ENCODE measurements at places on chromosomes 2 and 18. TPM values are rescaled to one million over a fixed set of nuclear protein-coding genes. Genes with fewer than 3 reads are reported as not detected.

The EFHD1 gene
- 1.8 TPM for total RNA-seq

DNA sequence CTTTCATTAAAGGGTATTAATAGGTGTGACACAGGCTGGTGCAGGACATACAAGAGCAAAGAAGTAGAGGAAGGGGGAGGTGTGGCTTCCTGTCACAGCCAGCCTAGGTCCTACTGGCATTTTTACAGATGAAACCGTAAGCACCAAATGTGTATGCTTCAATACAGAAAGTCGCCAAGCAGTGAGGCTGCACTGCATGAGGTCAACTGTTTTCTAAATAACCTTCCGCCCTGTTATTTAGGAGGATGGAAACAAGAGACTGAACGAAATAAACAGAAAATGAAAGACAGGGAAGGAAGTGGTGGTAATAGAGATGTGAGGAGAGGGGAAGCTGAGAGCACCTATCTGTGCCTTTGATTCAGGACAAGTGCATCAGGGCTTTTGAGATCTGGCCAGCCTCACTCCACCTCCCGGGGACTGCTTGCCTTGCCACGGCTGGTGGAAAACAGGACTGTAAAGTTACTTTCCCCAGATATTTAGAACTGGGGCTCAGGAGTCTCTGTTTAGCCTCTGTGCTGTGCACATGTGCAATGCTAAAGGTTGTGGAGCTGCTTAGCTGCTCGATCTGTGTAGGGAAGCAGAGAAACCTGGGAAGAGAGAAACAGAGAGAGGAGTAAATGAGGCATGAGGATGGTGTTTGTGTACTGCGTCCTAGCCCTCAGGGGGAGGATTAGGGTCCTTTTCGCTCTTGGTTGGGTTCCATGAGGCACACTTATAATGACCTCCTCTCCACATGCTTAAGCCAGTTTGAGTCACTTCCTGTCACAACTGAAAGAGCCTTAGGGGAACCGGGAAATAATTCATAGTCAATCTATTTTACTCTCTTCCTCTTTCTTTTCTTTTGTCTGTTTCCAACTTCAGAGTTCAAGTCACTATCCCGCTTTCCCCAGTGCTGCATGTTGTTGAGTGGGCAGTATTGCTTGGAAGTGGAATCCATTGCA lies 62.3 kb upstream of the BOD1L2 start:
- H3K27me3 ChIP-seq = peaks cover 50% of the 10 kb centered on the region
- no peak for DNase-seq
- H3K4me3 ChIP-seq = peak overlapping the region; percentile 63
- H3K36me3 ChIP-seq = no peaks in the 10 kb centered on the region

DNA sequence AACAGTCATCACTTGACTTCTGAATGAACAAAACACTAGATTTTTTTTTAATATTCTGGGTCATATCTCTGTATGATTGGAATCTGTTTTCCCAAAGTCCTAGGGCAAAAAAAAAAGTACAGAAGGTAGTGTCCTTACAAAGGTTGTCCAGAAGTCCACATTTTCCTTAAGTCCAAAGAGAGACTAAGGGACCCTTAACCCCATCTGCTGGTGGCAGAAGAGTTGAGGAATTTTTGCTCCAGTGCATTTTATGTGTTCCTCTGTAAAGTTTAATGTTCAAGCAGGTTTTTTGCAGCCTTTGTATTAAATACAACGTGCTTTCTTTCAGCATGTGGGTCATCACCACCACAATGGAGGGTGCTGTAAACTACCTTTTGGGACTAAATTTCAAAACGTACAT lies 215.9 kb downstream of the SP3 start:
- H3K4me3 ChIP-seq = no peak overlapping the region
- no peak for DNase-seq
- peaks cover 10% of the 10 kb centered on the region for H3K27me3 ChIP-seq
- H3K36me3 ChIP-seq = no peaks in the 10 kb centered on the region
- H3K27ac ChIP-seq = no peak overlapping the region
- H3K4me1 ChIP-seq = no peaks in the 10 kb centered on the region

The NETO1 gene
- total RNA-seq = not detected

- peaks cover 12% of the 10 kb centered on the region for H3K36me3 ChIP-seq
- peak overlapping the region; percentile 86 for H3K27ac ChIP-seq
- DNase-seq = no peak
- no peaks in the 10 kb centered on the region for H3K27me3 ChIP-seq
- no peak overlapping the region for H3K4me3 ChIP-seq
- H3K4me1 ChIP-seq = peaks cover 86% of the 10 kb centered on the region
Observed at GRCh38 chr2:190677255-190677654, 28.4 kb downstream of the NAB1 start.

GRCh38 chr2:61536180-61536571 lies 2.0 kb downstream of the XPO1 start:
- peak overlapping the region; percentile 91 for H3K27ac ChIP-seq
- H3K27me3 ChIP-seq = no peaks in the 10 kb centered on the region
- peak; percentile 10 for DNase-seq
- H3K36me3 ChIP-seq = peaks cover 11% of the 10 kb centered on the region
- H3K4me3 ChIP-seq = peak overlapping the region; percentile 94

The GPR17 gene
- total RNA-seq = not detected

GRCh38 chr2:101806123-101806522 lies 108.6 kb downstream of the MAP4K4 start:
- peaks cover 36% of the 10 kb centered on the region for H3K4me1 ChIP-seq
- H3K36me3 ChIP-seq = no peaks in the 10 kb centered on the region
- peak overlapping the region; percentile 70 for H3K4me3 ChIP-seq

- H3K27ac ChIP-seq = no peak overlapping the region
- DNase-seq = no peak
- H3K4me3 ChIP-seq = no peak overlapping the region
- H3K4me1 ChIP-seq = no peaks in the 10 kb centered on the region
- no peaks in the 10 kb centered on the region for H3K36me3 ChIP-seq
- no peaks in the 10 kb centered on the region for H3K27me3 ChIP-seq
Observed at GRCh38 chr18:9631814-9632496, 17.6 kb upstream of the PPP4R1 start.

GRCh38 chr18:32315881-32316280 lies 126.0 kb downstream of the MEP1B start:
- no peaks in the 10 kb centered on the region for H3K36me3 ChIP-seq
- no peak for DNase-seq
- H3K4me1 ChIP-seq = no peaks in the 10 kb centered on the region
- peaks cover 10% of the 10 kb centered on the region for H3K27me3 ChIP-seq
- no peak overlapping the region for H3K27ac ChIP-seq

DNA sequence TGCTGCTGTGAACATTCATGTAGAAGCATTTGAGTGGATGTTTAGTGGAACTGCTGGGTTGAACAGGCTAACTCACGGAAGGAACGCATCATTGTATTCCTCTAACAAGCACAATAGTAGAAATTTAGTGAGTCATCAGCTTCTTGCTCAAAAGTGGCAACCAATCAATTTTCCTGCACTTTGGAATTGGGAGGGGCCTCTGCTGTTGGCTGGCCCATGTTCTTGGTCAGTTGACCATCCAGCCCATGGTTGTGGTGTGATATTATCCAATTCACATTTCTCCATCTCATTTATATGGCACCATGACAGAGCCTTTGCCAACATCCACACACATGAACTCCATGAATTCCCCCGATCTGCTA lies 95.0 kb downstream of the TNFRSF11A start:
- DNase-seq = no peak
- H3K4me1 ChIP-seq = peaks cover 52% of the 10 kb centered on the region
- H3K4me3 ChIP-seq = peak overlapping the region; percentile 67
- peaks cover 7% of the 10 kb centered on the region for H3K36me3 ChIP-seq
- peak overlapping the region; percentile 91 for H3K27ac ChIP-seq

The NT5C1B gene
- total RNA-seq = not detected

- peaks cover 27% of the 10 kb centered on the region for H3K4me1 ChIP-seq
- no peaks in the 10 kb centered on the region for H3K36me3 ChIP-seq
- H3K4me3 ChIP-seq = no peak overlapping the region
- no peak overlapping the region for H3K27ac ChIP-seq
Observed at GRCh38 chr18:67514465-67514864, 2.1 kb downstream of the DSEL start.

DNA sequence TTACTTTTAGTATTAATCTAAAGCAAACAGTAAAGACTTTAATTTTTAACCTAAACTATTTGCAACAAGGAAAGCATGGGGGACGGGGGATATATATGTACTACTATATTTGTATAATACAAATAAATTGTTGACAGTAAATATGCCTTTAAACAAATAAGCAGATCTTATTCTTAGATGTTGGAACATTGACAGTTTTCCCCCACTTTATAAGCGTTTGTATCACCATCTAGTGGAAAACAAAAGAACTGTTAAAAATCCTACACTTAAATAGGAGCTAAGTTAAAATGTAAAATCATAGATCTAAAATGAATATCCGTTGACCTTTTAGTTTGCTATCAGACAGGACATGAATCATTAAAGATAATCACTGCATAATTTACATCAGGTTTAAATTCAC lies 50.0 kb downstream of the RBBP8 start:
- peaks cover 9% of the 10 kb centered on the region for H3K4me1 ChIP-seq
- H3K27ac ChIP-seq = no peak overlapping the region
- H3K36me3 ChIP-seq = peaks cover 7% of the 10 kb centered on the region

The ERICH2 gene
- 0.58 TPM for total RNA-seq

GRCh38 chr2:148021886-148022285 lies 995 bp downstream of the MBD5 start:
- H3K4me3 ChIP-seq = peak overlapping the region; percentile 100
- no peaks in the 10 kb centered on the region for H3K27me3 ChIP-seq
- peaks cover 56% of the 10 kb centered on the region for H3K4me1 ChIP-seq
- H3K36me3 ChIP-seq = peaks cover 2% of the 10 kb centered on the region

The ARHGAP25 gene
- total RNA-seq = 38.3 TPM

DNA sequence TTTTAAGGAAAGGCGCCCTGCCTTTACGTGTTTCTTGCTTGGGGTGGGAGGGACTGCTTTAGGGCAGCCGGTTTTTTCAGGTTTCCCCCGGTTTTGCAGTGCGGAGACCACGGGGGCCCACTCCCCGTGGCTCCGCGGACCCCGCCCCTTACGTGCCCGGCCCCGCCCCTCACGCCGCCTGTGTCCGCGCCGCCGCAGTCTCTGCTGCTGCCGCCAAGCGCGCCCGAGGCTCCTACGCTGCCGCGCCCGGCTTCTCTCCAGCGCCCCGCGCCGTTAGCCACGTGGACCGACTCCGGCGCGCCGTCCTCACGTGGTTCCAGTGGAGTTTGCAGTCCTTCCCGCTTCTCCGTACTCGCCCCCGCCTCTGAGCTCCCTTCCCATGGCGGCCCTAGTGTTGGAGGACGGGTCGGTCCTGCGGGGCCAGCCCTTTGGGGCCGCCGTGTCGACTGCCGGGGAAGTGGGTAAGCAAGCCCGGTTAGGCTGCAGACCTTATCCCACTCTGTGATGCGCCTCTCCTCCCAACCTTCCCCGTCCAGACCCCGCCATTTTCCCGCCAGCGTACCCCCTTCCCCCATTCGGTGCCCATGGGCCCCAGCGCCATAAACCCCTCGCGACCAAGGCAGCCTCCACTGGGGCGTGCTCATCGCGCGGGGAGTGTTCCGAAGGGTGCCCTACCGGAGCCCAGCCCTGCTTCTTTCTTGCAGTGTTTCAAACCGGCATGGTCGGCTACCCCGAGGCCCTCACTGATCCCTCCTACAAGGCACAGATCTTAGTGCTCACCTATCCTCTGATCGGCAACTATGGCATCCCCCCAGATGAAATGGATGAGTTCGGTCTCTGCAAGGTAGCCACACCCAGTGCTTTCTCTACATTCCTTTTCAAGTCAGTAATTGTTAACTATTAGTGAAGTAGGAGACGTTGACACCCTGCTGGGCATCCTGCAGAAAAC lies at the start of gene CAD:
Gene CAD, plus strand, starts transcription at position 197 of the 949 bp plus-strand sequence. Its CDS starts 183 bp downstream, at position 380.
- DNase-seq = peak; percentile 90
- no peaks in the 10 kb centered on the region for H3K27me3 ChIP-seq
- H3K36me3 ChIP-seq = peaks cover 17% of the 10 kb centered on the region
- H3K4me1 ChIP-seq = peaks cover 55% of the 10 kb centered on the region
- peak within 1 kb of the TSS; percentile 90 for H3K27ac ChIP-seq

- no peak overlapping the region for H3K4me3 ChIP-seq
- H3K36me3 ChIP-seq = peaks cover 21% of the 10 kb centered on the region
- no peak overlapping the region for H3K27ac ChIP-seq
- peaks cover 17% of the 10 kb centered on the region for H3K4me1 ChIP-seq
- no peaks in the 10 kb centered on the region for H3K27me3 ChIP-seq
Observed at GRCh38 chr2:46956981-46957531, 41.5 kb upstream of the MCFD2 start.

GRCh38 chr2:134127496-134127895 lies 126.4 kb upstream of the MGAT5 start:
- peak; percentile 84 for DNase-seq
- H3K4me3 ChIP-seq = peak overlapping the region; percentile 60
- H3K36me3 ChIP-seq = no peaks in the 10 kb centered on the region
- no peak overlapping the region for H3K27ac ChIP-seq
- H3K27me3 ChIP-seq = no peaks in the 10 kb centered on the region
- peaks cover 71% of the 10 kb centered on the region for H3K4me1 ChIP-seq

GRCh38 chr2:170369894-170370293 lies 191.9 kb downstream of the MYO3B start:
- peaks cover 9% of the 10 kb centered on the region for H3K27me3 ChIP-seq
- H3K27ac ChIP-seq = no peak overlapping the region
- DNase-seq = no peak
- H3K4me3 ChIP-seq = peak overlapping the region; percentile 90
- no peaks in the 10 kb centered on the region for H3K36me3 ChIP-seq

- no peak overlapping the region for H3K27ac ChIP-seq
- H3K36me3 ChIP-seq = peaks cover 3% of the 10 kb centered on the region
- no peak overlapping the region for H3K4me3 ChIP-seq
- peaks cover 98% of the 10 kb centered on the region for H3K27me3 ChIP-seq
- no peak for DNase-seq
Observed at GRCh38 chr2:222309361-222309760, 10.6 kb upstream of the PAX3 start.

The DOK6 gene
- total RNA-seq = not detected

GRCh38 chr18:59454909-59455727 lies 96.1 kb upstream of the LMAN1 start:
- no peak for DNase-seq
- H3K36me3 ChIP-seq = no peaks in the 10 kb centered on the region
- H3K27me3 ChIP-seq = peaks cover 20% of the 10 kb centered on the region
- no peak overlapping the region for H3K4me3 ChIP-seq
- H3K27ac ChIP-seq = no peak overlapping the region
- no peaks in the 10 kb centered on the region for H3K4me1 ChIP-seq

The GNAL gene
- 0.55 TPM for total RNA-seq

GRCh38 chr18:35868915-35869314 lies 103.6 kb upstream of the RMP24 start:
- H3K4me1 ChIP-seq = no peaks in the 10 kb centered on the region
- no peak for DNase-seq
- no peak overlapping the region for H3K27ac ChIP-seq
- H3K36me3 ChIP-seq = no peaks in the 10 kb centered on the region
- peaks cover 6% of the 10 kb centered on the region for H3K27me3 ChIP-seq

DNA sequence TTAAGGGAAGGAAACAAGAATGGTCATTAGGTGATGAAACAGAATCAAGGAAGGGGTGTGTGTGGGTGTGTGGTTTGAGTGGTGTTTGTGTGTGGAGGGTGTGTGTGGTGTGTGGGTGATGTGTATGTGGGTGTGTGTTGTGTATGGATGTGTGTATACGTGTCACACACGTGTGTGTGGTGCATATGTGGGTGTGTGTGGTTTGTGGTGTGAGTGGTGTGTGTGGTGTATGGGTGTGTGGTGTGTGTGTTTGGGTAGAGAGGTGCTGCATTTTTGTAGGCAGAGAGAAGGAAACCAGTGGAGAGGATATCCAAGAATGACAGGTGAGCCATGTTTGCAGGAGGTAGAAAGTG lies 1.1 kb upstream of the CEP192 start:
- DNase-seq = peak; percentile 64
- H3K4me3 ChIP-seq = peak overlapping the region; percentile 95
- peaks cover 21% of the 10 kb centered on the region for H3K4me1 ChIP-seq
- H3K27ac ChIP-seq = peak overlapping the region; percentile 88

The SIX3 gene
- total RNA-seq = not detected

- no peak overlapping the region for H3K27ac ChIP-seq
- no peaks in the 10 kb centered on the region for H3K4me1 ChIP-seq
- no peaks in the 10 kb centered on the region for H3K36me3 ChIP-seq
- no peak for DNase-seq
- H3K4me3 ChIP-seq = no peak overlapping the region
- no peaks in the 10 kb centered on the region for H3K27me3 ChIP-seq
Observed at GRCh38 chr2:132776287-132776686, 106.3 kb upstream of the LYPD1 start.

All from activated T-cell treated with anti-CD3 and anti-CD28 coated beads, Interleukin-2, amount 50 U/mL, for 72 hours (primary cell).